ENCODE measurements at places on chromosomes 16 and 17. TPM values are rescaled to one million over a fixed set of nuclear protein-coding genes. Genes with fewer than 3 reads are reported as not detected.

The VTN gene
- 122 TPM for polyA plus RNA-seq

DNA sequence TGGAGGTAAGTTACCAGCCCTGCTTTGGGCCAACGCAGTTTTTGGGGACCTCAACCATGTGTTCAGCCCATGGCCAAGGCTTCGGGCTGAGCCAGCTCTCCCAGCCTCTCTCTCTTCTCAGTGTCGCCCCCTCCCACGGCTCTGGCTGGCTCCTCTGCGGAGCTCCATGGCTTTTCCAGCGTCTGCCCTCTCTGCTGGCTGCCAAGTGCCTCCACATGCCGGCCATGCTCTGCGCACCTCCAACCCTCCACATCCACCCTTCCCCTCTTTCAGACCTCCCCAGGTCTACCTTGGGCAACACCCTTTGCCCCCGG, 23.2 kb downstream of the COTL1 start:
- DNase-seq, result no peak

DNA sequence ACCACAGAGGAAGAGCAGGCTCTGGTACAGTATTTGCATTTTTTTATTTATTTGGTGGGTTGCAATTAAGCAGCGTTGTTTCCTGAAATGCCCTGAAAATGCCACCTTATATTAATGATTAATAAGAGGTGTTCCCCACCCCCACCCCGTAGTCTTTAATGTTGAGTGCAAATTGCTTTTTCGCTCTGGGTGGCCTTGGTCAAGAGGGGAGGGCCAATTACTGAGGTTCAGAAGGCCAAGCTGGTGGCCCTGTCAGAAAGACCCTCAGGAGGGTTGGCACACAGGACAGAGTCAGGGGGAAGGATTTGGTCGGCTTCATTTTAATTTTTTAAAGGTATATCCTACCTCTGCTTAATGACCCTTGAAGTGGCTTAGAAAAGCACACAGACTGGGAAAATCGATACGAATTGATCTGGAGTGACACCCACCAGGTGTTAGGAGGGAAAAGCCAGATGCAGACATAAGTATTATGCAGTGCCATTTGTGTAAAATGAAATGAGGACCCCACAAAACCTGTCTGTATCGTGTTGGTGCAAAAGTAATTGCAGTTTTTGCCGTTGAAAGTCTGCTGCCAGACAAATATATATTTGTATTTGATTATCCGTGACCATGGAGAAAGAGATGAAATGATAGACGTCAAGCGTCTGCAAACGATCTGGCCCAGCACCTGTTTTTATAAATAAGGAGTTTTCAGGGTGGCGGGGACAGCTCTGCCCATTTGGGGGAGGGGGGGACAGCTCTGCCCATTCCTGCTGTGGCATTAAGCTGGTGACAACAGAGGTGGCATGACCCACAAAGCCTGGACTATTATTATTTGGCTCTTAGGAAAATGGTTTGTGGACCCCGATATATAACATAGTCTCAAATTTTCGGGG, 143.8 kb upstream of the PLCG2 start:
- no peak for DNase-seq

GRCh38 chr17:4483012-4483840, 15.5 kb upstream of the SPNS2 start:
- no peak for DNase-seq

GRCh38 chr16:57262841-57263540, 17.9 kb downstream of the ARL2BP start:
- no peak for DNase-seq

DNA sequence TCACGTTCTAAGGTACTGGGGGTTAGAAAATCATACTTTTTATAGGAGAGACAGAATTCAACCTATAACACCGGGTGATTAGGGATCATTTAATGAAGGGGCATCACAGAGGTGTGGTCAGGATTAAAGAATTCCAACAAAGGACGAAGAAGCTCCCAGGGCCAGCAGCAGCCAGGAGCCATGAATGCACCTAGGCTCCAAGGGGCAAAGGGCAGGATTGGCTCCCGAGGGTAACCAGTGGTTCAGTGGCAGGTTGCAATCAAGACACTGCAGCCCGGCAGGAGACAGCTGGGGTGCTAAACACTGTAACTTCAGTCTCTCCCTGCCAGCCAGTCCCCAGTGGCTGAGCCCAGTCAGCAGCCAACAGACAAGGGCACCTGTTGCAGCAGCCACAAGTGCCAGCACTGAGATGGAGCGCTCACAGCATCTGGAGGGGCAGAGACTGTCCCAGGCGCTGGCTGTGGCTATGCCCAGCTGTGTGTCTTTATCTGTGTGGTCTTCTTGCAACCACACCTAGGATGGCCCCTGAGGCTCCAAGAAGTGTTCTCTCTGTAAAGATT, 23.9 kb downstream of the DHRS7C start:
- DNase-seq, result no peak

- DNase-seq, result no peak
Measured at GRCh38 chr16:83328936-83329335, 478.8 kb upstream of the HSBP1 start.

Data from adrenal gland (tissue), 19 donors.